Bronchial smooth muscle cell (primary cell): ENCODE measurements at places on chromosomes 7 and 10. TPM values are rescaled to one million over a fixed set of nuclear protein-coding genes. Genes with fewer than 3 reads are reported as not detected.

TRIM73 gene
- 0.94 and 1.1 TPM in 2 replicates for total RNA-seq

TAS2R4 gene
- total RNA-seq = 0.79 and 1.3 TPM in 2 replicates

DYNC1I1 gene
- total RNA-seq = 0.17 and 0.47 TPM in 2 replicates

LDB3 gene
- under 0.01 and 0.09 TPM in 2 replicates for total RNA-seq

STAM gene
- total RNA-seq = 13.1 and 19.4 TPM in 2 replicates

HOXA11 gene
- total RNA-seq = 0.16 TPM in 1 of 2 replicates, not detected in the other

ADAP1 gene
- total RNA-seq = 0.79 and 1.1 TPM in 2 replicates

HOXA13 gene
- total RNA-seq = not detected in 2 replicates

LMTK2 gene
- total RNA-seq = 3.9 and 4.5 TPM in 2 replicates

AKR1C1 gene
- total RNA-seq = 149 and 282 TPM in 2 replicates

WNT8B gene
- total RNA-seq = not detected in 2 replicates

MBLAC1 gene
- 1.8 and 4.7 TPM in 2 replicates for total RNA-seq

PTPN20 gene
- under 0.01 and 0.09 TPM in 2 replicates for total RNA-seq

TMEM120A gene
- 41.1 and 53.6 TPM in 2 replicates for total RNA-seq

OPN1SW gene
- total RNA-seq = not detected in 2 replicates

GDF2 gene
- not detected in 2 replicates for total RNA-seq

DOCK4 gene
- total RNA-seq = 10.4 and 21.8 TPM in 2 replicates

LEP gene
- total RNA-seq = not detected in 2 replicates

SPACDR gene
- total RNA-seq = 0.17 and 0.32 TPM in 2 replicates

PRSS1 gene
- total RNA-seq = not detected in 2 replicates

FAM25A gene
- total RNA-seq = not detected in 2 replicates

MRPS16 gene
- total RNA-seq = 51.9 and 52.3 TPM in 2 replicates

ZFAND4 gene
- 3.6 and 4.5 TPM in 2 replicates for total RNA-seq

RNF148 gene
- total RNA-seq = 0.16 and 0.26 TPM in 2 replicates

EPHB6 gene
- total RNA-seq = under 0.01 and 1.2 TPM in 2 replicates

C7orf57 gene
- not detected in 2 replicates for total RNA-seq

GIMAP7 gene
- not detected in 2 replicates for total RNA-seq
